Right cardiac atrium (tissue), 5 donors: ENCODE measurements at places on chromosomes 5 and 9. TPM values are rescaled to one million over a fixed set of nuclear protein-coding genes. Genes with fewer than 3 reads are reported as not detected.

The PDLIM7 gene
- polyA plus RNA-seq: 61.9 TPM

The MARCHF11 gene
- 2.7 TPM for polyA plus RNA-seq

DNA sequence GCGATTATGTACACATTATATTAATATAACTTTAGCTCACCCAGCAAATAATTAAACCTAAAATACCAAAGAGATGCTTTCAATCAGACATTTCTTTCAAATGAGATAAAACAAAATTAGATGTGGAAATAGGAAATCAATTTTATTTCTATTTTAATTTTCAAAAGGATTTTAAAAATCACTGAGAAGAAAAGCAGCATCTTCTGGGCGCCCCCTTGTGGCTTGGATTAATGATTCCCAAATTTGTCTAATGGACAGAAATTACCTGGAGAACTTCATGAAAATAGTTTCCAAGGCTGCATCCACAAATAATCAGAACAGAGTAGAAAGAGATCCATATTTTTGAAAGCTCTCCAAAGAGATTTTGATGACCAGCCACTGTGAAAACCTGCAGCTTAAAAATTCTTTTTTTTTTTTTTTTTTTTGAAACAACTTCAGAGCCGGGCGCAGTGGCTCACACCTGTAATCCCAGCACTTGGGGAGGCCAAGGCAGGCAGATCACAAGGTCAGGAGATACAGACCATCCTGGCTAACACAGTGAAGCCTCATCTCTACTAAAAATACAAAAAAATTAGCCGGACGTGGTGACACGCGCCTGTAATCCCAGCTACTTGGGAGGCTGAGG, 50.9 kb upstream of the CEMIP2 start:
- peak; percentile 56 for DNase-seq

GRCh38 chr9:124395826-124396225, 19.4 kb downstream of the PSMB7 start:
- no peak for DNase-seq

DNA sequence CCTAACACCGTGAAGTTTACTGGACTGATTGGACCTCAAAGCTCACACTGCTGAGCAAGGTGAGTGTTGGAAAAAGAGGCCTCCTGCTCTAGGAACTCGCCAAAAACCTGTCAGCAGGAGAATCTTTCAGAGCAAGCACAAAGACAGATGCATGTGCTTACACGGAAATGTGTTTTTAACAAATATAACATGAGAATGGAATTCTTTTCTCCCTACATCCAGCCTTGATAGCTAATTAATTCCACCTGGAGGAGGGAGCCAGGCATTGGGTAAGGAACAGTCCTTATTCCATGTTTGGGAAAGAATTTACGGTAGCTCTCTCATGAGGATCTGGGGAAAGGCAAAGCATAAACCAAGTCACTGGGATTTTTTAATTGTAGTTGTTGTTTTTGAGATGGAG, 98.8 kb downstream of the KLF4 start:
- no peak for DNase-seq

DNA sequence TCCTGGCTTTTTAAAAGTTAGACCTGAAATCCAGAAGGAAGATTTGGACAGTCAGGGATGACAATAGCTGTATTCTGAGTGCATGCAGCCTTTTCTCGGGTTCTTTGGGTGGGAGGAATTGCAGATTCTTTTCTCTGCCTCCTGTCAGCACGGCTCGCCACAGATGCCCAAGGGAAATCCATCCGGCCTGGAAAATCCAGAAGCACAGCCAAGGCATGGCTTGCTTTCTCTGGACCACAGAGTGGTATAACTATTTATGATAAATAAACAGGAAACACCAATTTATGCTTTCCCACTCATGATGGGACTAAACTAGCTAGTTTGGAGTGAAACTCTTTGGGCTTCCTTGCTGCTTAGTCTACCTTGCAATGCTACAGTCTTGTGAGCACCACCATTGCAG, 59.1 kb downstream of the C9orf152 start:
- no peak for DNase-seq

DNA sequence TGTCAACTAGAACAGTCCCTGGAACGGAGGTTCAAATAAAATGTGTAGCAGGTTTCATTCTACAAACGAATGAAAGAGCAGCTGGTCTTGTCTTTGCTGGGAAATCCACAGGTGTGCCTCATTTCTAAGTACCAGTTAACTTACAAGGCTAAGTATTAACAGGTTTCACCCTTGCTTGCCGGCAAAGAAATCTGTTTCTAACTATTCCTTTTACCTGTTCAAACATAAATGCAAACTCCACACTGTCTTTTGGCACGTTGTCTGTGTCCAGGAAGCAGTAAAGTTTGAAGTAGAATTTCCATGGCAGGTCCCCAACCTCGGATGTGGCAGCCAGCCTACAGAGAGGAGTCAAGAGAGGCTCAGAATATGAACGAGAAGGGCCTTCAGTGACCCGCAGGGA, 54.4 kb upstream of the RETREG1 start:
- no peak for DNase-seq

DNA sequence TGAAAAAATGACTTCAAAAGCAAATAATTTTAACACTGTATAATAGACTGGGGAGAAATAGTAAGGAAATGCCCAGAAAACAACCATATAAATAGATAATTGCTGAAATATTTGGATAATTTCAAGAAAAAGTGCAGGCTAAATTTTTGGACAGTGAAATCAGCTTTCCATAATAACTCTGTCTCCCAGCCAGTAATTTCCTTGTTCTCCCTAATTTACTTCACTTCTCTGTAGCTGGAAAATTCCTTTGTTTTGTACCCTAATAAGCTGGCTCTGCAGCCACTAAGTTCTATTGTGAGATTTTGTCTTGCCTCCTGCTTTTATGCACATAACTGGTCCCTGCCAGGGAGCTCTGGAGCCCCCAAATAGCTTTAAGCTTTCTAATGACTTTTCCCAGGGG, 27.7 kb downstream of the PRDM6 start:
- DNase-seq: no peak

DNA sequence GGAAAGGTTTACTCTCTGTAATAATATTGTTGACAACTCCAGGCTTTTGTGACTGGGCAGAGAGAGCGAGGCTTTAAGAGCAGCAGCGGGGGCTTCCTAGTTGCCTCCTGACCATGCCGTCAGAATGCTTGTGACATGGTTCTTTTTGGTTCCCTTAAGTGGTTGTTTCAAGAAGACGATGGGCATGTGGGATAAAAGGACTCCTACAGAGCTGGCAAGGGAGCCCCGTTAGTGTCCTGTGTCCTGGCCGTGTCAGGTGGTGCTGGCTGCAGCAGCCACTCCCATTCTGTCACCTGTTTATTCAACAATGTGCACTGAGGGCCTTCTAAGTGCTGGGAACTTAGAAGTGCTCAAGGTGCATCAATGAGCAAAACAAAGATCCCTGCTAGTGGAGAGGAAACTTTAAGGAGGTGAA, 19.7 kb downstream of the LCP2 start:
- no peak for DNase-seq
